Skin of body (tissue), 3 donors: ENCODE measurements at places on chromosomes 1 and 21.

DNA sequence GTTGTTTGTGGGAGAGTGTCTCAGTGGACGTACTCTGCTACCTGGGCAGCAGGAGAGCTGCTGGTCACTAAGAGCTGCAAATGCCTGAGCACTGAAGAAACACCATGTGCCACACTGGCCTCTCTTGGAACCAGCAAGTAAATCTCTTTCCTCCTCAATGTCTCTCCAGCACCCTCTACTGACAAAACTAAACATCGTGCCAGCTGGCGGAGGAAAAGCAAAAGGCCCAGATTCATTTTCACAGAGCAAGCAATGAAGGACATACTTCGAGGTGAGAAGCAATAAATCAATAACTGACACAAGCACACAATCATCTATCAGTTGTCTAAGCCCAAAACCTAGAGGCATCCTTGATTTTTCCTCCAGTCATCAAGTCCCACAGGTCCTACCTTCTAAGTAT, 78.1 kb downstream of the RERE start:
- no peak for DNase-seq

GRCh38 chr1:27430903-27431600, 38.6 kb downstream of the GPR3 start:
- peak; percentile 18 for DNase-seq

DNA sequence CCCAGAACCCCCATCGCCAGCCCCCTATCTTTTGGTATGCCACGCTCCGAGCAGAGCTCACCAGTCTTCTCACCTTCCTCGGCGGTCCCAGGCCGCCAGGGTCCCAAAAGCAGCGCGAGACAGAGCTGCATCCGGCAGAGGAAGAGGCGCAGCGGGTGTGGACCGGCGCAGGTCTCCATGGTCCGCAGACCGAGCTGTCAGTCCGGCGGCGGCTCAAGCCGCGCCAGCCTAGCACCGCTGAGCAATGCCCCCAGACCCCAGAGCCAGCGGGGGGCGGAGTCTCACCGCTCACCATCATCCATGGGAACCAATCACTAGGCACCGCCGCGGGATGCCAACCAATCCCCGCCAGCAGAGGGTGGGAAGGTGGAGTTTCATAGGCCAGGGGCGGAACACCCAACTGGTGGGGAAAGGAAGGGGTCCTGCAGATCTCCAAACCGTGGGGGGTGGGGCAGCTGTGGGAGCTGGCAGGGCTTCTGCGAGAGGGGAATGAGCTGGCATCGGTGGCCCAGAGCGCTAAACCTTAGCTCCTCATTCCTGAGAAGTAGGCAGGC, at the start of gene EPHA10:
EPHA10 (minus strand) TSS at position 233 of the 554 bp plus-strand sequence; CDS start at position 179, 54 bp downstream.
- no peak for DNase-seq

- DNase-seq = no peak
Observed at GRCh38 chr1:111618961-111619634, 491 bp upstream of the RAP1A start.

DNA sequence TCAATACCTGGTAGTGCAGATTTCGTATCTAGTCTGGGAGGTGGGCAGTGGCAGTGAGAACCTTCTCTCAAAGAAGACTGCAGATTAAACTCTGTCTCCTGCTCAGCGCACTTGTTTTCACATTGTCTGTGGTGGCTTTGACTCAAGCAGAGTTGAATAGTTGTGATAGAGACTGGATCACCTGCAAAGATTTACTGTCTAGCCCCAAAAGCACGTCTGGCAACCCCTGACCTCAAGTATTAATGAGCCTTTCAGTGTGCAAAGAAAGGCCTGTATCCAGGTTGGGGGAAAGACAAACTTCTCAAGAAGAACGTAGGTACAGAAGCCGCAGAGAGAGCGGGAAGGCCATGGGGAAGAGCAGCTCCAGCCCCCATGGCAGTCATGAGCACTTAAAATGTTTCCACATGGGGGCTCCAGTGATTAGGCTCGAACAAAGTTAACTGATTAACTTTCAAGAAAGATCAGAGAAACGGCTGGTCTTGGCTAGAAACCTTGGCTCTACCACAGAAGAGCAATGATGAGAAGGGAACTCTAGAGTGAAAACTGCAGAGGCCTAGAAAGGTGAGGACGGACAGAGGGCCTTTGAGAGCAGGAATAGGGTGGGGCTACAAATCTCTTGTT, 15.2 kb downstream of the HENMT1 start:
- no peak for DNase-seq

DNA sequence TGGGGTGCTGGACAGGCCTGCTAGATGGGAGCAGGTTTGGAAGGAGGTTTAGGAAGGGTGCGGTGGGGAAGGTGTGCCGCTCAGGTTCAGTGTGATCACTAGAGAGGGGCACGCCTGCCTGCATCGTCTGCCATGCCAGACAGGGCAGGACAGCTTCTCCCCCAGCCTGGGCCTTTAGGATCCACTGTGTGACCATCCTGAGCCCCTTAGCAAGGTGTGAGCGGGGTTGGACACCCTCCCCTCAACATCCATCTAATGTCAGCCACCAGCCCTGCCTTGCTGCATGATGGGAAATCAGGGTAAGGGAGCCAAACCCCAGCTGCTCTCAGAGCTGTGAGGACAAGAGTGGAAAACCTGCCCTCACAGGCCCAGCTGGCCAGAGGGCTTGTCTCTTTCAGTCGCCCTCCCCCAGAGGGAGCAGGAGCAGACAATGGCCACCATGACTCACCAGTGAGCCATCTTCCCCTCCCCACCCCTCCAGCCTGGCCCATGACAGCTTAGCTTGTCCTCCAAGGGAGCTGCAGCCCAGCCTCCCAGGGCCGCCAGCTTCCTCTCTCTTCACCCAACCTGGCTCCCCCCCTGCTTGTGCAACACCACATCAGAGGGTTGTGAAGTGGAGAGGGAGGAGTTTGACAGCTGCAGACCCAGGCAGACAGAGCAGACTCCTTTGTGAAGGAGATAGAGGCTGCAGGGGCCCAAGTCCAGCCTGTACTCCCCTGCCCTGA, 37.0 kb downstream of the NUAK2 start:
- no peak for DNase-seq

DNA sequence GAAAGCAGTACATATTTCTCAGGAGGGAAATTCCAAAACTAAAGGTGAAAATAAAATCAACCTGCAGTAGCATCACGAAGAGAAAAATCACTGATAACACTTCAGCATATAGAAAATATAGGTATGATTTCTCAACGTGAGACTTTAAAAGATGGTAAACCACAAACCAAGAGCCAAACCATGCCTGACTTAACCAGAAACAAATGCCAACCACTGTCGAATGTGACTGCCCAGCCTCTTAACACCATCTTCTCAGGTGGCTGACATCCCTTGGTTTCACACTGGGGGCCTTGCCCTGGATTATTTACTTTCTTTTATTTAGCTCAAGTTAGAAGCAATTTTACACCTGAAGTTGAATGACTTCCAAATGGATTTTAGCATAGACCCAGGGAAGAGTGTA, 10.1 kb downstream of the HMGCS2 start:
- no peak for DNase-seq

DNA sequence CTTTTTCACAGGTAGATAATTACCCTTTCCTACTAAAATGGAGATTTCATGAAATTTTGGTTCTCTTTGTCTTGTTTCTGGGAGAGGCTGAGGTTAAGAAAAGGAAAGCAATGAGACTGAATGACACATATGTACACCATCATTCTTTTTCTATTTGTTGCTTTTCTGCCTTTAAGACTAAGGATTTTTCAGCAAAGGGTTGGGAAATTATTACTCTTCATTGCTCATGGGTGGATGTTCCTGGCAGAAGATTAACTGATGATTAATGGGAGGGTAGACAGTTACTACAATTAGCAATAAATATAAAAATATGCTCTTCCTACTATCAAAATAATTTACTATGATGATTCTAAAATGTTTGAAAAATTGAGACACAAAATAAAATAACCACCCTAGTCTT, 316.5 kb upstream of the USP24 start:
- no peak for DNase-seq

GRCh38 chr1:7403265-7404045, 367.6 kb upstream of the VAMP3 start:
- DNase-seq = no peak

DNA sequence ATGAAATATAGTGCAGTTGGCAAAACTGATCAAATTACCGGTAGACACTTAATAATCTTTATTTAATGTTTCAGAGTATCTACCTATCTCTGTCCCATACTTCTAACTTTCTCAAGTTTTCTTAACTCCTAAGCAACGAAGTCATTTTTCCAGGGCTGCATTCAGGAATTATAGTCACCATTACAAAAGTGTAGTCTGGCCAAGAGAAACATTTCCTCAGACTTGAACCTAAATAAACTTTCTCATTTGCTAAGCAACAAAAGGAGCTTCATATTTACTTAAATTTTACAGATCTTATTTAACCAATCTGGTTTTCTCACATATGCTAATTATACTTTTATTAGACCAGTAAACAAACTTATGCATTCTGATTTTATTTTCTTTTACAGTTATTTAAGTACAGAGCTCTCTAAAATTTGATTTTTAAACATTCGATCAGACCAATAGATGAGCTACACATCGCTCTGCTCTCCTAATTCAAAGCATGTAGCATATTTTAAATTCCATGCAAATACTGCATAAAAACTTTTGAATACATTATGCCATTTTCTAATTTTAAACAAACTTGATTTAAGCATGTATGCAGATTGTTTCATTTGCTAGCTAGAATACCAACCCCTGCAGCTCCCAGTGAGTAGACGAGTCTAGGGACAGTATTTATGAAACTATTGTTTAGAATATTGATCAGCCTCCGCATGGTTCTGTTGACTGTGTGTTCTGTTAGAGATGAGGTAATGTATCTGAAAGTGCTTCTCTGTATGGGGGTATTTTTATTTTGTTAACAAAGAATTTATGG, 201.4 kb downstream of the CHRM3 start:
- no peak for DNase-seq

DNA sequence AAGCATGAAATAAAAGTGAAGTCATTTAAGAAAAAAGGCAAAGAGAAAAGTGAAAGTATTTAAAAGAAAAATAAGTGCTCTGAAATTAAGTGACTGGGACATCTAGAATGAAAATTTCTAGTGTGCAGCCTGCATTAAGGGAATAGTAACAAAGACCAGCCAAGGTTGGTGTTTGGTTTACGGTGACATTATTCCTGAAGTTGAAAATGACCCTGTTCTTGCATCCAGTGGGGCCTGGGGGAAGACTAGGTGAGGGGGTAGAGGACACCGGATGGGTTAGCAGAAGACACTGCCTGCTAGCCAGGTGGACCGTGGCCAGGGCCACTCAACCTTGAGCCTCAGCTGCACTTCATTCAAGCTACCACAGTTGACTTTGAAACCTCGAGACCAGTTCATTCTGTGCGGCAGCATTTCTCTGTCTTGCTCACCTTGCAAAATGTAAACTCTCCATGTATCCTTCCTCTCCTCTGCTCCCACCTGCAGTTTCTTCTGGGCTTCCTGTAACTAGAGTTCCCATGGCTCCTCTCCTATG, 14.3 kb upstream of the KCNK1 start:
- no peak for DNase-seq

DNA sequence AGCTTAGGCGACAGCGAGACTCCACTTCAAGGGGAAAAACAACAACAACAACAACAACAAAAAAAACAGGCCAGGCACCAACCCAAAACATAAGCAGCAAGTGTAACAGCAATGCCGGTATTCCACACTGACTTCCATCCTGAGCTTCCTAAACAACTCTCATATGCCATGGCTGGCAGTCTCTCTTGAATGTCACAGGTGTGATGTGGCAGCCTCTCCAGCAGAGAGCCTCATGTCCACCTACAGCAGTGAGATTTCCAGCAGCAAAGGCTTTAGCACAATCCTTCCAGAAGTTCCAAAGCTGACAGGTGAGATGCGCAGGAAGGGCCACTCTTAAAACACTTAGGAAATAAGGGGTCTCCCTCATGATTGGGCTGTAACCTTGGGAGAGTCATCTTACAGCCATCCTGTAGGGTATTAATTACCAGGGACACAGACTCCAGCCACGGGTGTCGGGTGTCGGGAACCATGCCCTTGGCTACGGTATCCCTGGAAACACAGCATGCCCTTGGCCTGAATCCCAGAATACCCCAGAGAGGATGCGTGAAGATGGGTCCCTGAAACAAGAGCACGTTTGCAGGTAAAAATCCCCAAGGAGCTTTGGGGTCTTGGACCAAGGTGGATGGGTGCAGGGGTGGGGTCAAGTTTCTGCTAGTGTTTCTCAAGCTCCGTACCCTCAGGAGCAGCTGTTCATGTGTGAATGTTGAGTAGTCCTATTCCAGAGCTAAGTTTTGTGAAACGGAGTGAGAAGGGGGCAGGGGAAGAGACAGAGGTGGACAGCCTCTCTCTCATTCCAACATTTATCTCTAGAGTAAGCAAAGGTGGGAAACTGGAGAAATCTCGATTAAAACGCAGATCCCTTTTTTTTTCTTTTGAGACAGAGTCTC, 31.4 kb downstream of the CLSTN1 start:
- DNase-seq = no peak

DNA sequence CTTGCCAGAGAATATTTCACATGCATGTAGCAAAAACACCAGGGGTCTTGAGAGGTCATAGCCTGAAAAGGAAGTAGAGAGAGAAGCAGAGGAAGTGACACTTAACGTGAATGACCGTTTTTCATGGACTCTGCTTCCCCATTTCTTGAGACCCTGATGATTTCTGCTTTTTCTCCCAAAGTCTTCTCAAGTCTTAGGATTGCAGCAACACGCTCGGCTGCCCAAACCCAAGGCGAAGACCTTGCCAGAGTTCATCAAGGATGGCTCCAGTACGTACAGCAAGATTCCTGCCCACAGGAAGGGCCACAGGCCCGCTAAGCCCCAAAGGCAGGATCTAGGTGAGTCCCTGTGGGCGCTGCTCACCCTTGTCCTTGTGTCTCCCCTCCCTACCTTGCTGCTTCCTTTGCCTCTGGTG, 12.8 kb downstream of the THEMIS2 start:
- DNase-seq = no peak

GRCh38 chr1:57987523-57987922, 559.0 kb downstream of the OMA1 start:
- no peak for DNase-seq

DNA sequence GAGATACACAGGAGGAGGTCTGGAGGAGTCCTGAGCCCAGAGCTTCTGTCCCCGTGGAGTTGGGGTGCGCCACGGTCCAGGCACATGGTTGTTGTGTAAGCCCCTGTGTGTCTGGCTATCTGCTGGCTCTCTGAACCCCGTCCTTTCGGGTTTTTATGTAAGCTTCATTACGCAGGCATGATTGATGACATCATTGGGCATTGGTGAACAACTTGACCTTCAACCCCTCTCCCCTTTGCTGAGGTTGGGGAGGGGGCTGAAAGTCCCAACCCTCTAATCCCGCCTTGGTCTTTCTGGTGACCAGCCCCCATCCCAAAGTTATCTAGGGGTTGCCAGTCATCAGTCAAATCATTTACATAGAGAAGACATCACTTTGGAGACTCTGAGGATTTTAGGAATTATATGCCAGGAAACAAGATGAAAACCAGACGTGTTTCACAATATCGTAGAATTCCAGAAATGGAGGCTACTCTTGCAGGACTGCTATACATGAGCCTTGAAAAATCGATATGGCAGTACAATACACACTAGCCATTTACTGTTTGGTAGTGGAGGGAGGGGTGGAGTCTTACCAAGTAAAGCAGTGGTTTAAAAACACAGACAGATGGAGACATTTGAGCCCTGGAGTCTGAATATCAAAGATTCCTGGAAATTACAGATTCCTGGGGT, 69.8 kb upstream of the SCAF4 start:
- DNase-seq = no peak
